ENCODE measurements at places on chromosomes 2 and 18.

DNA sequence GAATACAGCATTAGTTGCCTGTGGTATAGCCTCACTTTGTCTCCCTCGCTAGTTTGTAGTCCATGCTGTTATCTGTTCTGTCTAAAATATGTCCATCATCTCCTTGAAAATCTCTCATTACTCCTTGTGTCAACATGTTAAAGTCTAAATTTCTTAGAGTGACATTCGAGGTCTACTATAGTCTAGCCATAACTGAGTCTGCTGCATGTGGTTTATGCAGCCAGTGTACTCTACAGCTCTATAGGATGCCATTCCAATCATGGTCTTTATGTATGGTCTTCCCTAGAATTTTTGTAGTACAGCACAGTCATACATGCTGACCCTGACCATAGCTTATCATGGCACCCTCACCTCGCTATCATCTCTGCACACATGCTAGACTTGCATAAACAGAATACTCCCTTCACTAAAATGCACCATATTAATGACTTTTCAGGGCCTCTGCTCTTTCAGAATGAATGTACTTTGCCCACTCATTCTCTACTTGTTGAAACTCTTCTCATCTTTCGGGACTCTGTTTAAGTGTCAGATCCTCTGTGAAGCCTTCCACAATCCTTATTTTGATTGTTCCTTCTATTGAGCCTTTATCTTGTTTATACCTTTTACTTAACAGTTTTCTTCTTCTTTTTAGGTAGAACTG, 12.8 kb downstream of the TANK start:
- H3K27ac ChIP-seq = no peak overlapping the region
- peaks cover 4% of the 10 kb centered on the region for H3K4me1 ChIP-seq
- no peaks in the 10 kb centered on the region for H3K36me3 ChIP-seq
- no peaks in the 10 kb centered on the region for H3K27me3 ChIP-seq

DNA sequence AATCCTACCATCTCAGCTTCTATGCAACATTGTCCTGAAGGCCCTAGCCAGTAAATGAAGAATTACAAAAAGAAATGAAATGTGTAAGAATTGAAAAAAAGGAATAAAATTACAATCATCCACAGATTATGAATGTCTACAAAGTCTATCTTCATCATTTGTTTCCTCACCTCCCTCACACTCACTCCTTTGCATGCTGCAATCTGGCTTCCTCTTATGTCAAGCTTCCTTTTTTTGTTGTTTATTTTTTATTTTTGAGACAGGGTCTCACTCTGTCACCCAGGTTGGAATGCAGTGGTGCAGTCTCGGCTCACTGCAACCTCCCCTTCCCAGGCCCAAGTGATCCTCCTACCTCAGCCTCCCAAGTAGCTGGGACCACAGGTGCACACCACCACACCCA, 129.0 kb downstream of the CABYR start:
- H3K27me3 ChIP-seq = no peaks in the 10 kb centered on the region
- H3K4me3 ChIP-seq = no peak overlapping the region
- no peak for DNase-seq
- no peaks in the 10 kb centered on the region for H3K4me1 ChIP-seq
- no peak overlapping the region for H3K27ac ChIP-seq

DNA sequence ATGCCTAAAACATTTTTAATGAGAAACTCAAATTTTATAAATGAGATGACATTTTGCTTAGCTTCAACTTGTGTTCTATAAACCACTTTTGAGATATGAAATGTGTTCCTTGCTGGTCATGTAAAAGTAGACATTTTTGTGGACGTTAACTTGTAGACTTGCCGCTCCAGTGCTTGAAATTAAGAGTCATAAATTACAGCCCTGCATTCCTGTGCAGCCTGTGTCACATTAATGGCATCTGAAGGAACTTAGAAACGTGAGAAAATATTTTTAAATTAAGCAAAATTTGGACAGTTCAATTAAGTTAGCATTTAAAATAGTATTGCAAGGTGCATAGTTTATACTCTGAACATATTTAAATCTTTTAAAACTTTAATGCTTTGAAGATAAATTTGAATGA, 98.3 kb upstream of the LDLRAD4 start:
- H3K4me3 ChIP-seq = no peak overlapping the region
- peaks cover 4% of the 10 kb centered on the region for H3K36me3 ChIP-seq
- DNase-seq = no peak
- no peaks in the 10 kb centered on the region for H3K4me1 ChIP-seq
- H3K27me3 ChIP-seq = no peaks in the 10 kb centered on the region
- no peak overlapping the region for H3K27ac ChIP-seq

DNA sequence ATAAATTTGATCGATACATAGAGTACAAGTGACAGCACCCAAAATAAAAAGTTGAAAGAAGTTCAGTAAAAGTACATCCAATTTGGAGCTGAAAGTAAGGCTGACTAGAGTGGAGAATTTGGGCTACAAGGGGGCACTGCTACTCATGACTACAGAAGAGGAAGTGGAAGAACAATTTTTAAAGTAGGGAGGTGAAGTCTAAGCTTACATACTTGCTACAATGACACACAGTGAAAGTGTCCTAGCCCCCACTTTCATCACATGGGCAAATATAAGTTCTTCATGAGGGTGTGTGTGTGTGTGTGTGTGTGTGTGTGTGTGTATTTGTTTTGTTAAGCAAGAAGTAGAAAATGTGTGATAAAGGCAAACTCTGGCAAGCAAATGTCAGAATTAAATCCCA, 45.7 kb downstream of the MAP3K2 start:
- H3K4me1 ChIP-seq = no peaks in the 10 kb centered on the region
- H3K27me3 ChIP-seq = no peaks in the 10 kb centered on the region
- no peak for DNase-seq
- no peak overlapping the region for H3K27ac ChIP-seq
- H3K36me3 ChIP-seq = peaks cover 4% of the 10 kb centered on the region

- H3K27me3 ChIP-seq = no peaks in the 10 kb centered on the region
- no peak overlapping the region for H3K27ac ChIP-seq
- H3K36me3 ChIP-seq = no peaks in the 10 kb centered on the region
- no peak overlapping the region for H3K4me3 ChIP-seq
- DNase-seq = no peak
Measured at GRCh38 chr18:13176847-13177246, 41.7 kb upstream of the LDLRAD4 start.

DNA sequence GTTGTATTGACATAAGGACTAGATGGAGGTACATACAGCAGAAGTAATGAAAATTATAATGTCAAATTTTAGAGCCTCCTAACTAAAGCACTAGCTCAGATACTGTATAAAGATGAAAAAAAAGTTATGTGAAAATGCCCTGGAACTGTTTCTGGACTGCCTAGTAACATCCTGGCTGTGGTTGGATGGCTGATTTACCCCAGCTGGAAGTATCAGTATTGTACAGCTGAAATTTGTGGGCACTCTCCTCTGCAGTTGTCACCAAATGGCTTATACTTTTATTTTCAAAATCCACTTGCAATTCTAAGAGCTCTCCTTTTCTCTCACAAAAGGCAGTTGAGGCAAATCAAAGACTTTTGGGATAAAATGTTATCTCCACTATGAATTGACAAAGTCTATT, 239.2 kb downstream of the RPIA start:
- H3K27me3 ChIP-seq = no peaks in the 10 kb centered on the region
- no peak for DNase-seq
- H3K4me3 ChIP-seq = no peak overlapping the region
- no peak overlapping the region for H3K27ac ChIP-seq
- H3K36me3 ChIP-seq = no peaks in the 10 kb centered on the region

DNA sequence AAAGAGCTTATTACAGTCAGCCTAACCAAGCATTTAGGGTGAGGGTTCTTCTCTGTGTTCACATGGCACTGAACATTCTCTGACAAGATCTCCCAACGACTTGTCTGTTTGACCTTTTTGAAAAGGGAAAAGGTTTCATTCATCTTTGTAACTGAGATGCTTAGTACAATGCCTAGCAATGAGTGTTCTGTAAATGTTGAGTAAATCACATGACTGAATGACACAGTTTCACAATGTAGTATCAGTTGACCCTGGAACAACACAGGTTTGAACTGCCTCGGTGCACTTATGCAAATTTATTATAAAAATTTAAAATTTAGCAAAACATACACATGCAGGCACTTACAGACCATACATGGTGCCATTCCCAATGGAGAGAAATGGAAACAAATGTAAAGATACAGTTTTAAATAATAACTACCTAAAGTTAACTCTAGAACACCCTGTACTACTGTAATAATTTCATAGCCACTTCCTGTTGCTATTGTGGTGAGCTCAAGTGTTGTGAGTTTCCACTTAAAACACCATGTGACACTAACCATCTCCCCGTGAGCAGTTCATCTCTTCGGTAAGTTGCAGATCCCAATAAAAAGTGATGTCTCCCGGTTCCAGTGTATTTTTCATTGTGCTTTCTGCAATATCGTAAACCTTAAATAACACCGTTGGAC, 34.1 kb upstream of the VWC2L start:
- no peaks in the 10 kb centered on the region for H3K27me3 ChIP-seq
- no peaks in the 10 kb centered on the region for H3K4me1 ChIP-seq
- DNase-seq = peak; percentile 16
- H3K27ac ChIP-seq = no peak overlapping the region

DNA sequence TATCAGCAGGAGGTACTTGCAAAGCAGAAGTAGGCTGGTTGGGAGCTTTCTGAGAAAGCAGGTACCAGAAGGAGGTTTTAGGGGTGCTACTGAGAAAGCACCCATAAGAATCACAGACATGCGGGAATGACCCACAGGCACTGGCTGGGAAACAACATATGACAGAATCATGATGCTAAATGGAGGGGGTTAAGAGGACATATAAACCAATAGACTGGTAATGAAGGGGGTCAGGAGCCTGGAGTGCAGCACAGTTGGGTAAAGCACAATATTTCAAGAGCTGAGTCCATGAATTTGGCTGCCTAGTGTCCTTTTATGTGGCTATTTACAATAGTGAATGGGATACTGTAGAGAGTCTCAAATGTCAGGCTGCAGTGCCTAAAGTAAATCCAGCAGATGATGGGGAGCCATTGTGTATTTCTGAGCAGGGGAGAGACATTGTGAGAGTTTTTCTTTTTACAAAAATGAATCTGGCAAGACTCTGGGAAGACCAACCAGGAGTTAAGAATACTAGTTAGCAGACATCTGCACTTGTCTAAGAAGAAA, 27.6 kb upstream of the GMCL1 start:
- no peak overlapping the region for H3K27ac ChIP-seq
- DNase-seq = no peak
- H3K27me3 ChIP-seq = no peaks in the 10 kb centered on the region

DNA sequence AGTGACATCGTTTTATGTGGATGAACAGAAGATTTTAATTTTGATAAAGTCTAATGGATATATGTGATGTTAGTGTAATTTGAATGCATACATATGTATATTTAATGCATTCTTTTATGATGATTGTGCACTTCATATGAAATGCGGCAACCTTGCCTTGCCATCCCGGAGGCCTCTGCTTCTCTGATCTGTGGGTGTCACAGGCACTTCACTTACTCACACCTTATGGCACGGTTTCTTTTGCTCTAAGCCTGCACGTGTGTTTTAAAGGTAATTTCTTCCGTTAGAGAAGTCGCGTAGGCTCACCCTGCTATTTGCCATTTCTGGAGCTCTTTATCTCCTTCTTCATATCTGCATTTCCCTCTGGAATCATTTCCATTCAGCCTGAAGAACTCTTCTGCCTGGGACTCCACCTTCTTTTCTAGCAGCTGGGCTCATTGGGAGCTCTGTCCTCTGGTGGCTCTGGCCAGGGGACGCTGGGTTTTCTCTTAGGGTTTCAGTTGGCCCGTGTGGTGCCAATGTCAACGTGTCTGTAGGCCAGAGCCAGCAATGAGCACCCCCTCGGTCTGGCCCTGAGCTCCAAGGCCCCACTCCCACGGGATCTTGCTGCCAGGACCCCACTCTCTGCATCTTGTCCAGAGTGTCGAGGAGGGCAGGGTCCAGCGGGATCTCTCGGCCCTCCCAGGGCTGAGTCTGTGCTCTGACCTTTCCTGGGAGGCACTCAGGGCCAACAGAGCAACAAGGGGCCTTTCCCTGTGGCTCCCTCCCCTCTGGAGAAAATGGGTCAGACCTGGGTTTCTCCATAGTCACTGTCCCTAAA, 97.3 kb downstream of the RTP5 start:
- no peaks in the 10 kb centered on the region for H3K27me3 ChIP-seq
- no peak overlapping the region for H3K27ac ChIP-seq
- DNase-seq = no peak
- H3K4me3 ChIP-seq = no peak overlapping the region

DNA sequence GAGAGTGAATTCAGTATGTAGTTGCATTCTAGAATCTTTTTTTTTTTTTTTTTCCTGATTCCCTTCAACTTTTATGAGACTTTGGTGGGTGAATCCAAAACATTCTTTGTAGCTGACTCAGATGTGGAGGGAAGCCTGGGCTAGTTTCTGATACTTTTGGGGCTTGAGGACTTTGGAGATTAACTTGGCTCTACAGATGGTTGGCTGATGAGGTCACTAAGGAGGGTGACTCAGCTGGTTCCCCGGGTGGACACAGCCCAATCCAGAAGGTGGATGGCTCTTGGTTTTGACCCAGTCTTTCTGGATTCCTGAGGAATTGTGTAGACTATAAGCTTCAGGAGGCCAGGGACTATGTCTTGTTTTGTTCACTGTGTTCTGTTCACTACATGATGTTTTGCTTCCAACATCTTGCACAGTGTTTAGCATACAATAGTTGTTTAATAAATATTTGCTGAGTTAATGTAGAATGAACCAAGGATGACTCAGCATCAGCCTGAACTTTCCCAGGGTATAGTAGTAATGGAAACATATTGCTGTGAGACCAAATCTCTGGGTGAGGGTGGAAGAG, 30.5 kb downstream of the LAMA3 start:
- no peaks in the 10 kb centered on the region for H3K27me3 ChIP-seq
- H3K4me1 ChIP-seq = no peaks in the 10 kb centered on the region
- DNase-seq = no peak
- H3K27ac ChIP-seq = no peak overlapping the region
- H3K36me3 ChIP-seq = no peaks in the 10 kb centered on the region
- no peak overlapping the region for H3K4me3 ChIP-seq

GRCh38 chr2:128311755-128312341, 6.8 kb downstream of the HS6ST1 start:
- no peaks in the 10 kb centered on the region for H3K36me3 ChIP-seq
- peaks cover 3% of the 10 kb centered on the region for H3K4me1 ChIP-seq
- no peak for DNase-seq
- no peak overlapping the region for H3K27ac ChIP-seq
- H3K27me3 ChIP-seq = no peaks in the 10 kb centered on the region

DNA sequence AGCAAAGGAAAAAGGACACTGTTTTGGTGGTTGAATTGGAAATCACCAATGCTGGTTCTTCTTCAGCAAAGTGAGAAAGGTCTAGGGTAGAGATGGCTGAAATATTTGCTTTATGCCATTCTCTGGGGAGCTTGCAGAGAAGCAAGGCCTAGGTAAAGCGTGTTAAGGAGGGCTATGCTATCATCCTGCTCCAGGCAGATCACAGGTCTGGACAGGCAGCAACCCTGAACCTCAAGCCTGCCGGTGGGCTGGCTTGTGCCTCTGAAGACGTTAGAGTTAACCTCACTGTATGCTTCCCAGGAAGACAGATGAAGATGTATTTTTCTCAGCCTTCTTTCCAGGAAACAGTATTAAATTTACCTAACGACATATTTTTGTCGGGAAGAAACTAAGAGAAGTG, 138.5 kb upstream of the LYPD6 start:
- H3K27me3 ChIP-seq = no peaks in the 10 kb centered on the region
- H3K36me3 ChIP-seq = no peaks in the 10 kb centered on the region
- H3K4me3 ChIP-seq = no peak overlapping the region
- no peaks in the 10 kb centered on the region for H3K4me1 ChIP-seq
- H3K27ac ChIP-seq = no peak overlapping the region
